ENCODE measurements at places on chromosomes 3 and 15.

GRCh38 chr15:59797756-59798604 lies 108.9 kb upstream of the BNIP2 start:
- DNase-seq = no peak

GRCh38 chr3:80350771-80351170 lies 583.0 kb upstream of the ROBO1 start:
- DNase-seq = no peak

DNA sequence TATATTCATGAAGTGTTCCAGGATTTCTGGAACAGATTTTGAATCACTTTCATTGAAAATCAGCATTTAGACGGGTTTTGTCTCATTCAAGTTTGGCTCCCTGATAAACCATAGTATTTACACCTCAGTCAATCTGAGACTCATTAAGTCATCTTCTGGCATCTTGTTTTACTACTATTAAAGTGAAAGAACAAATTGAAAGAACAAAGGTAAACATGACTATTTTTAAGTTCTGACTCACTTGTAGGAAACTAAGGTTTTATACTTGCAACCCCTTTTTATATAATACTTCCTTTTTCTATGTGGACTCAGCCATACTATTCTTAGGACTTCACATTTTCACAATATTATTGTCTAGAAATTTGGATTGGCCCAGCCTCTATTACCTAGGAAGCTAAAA lies 854.4 kb downstream of the SQOR start:
- no peak for DNase-seq

DNA sequence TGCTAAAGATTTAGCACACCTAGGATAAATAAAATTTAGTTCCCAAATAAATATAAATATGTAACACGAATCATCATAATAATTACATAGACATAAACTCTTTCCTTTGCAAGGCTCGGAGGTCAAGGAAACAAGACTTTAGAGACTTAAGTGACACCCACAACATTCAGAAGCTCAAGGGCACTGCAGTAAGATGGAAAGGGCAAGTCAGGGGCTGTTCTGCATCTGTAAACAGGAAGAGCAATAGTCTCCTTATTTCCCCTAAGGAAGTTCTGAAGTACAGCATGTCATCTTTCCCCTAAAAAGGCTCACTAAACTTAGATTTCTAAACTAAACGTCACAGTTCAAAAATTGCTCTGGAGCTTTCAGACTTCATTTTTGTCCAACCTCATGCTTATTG lies 26.9 kb upstream of the KBTBD8 start:
- no peak for DNase-seq

DNA sequence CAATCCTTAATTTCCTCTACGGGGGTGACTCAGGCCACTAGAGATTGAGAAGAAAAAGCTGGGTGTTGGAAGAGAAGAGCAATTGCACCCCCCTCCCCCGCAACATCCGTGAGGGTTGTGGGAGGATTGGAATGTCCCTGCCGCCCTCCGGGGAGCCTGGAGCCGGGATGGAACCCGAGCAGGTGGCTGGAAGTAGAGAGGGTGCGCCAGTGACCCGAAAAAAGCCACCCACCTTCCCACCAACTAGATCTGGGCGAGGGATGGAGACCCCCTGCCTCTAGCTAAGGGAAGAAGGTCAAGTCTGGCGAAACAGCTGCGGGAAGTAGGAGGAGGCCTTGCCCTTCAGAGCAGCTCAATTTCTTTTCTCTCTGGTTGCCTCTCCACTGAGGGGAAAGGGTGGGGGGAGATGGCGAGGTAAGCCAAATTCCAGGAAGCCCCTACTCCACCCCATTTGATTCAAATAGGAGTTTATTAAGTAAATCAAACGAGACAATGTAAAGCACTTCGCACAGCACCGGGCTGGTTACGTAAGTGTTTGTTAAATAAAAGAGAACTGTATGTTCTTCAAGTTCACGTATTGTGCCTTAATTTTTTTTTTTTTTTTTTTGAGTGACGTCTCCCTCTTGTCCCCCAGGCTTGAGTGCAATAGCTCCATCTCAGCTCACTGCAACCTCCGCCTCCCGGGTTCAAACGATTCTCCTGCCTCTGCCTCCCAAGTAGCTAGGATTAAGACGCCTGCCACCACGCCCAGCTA lies 1.1 kb upstream of the WWTR1 start:
- no peak for DNase-seq

DNA sequence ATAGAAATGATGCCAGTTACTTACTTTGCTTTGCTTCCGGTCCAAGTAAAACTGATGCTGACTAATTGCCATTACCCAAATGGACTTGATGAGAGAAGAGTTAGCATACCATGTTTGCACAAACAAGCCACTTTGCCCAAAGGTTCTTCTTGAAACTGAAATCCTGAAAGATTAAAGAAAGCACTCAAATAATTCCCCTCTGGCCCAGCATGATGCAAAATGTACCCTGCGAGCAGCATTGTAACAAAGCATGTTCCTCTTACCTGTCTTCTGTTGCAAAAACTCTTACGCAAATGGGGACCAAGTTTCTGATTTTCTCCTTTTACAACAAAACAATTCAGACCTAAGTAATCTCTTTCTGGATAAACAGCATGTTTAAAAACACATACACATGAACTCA lies 74.5 kb upstream of the LMOD3 start:
- DNase-seq = no peak

GRCh38 chr3:16052964-16053363 lies 121.5 kb upstream of the GALNT15 start:
- no peak for DNase-seq

- DNase-seq = no peak
These were observed 739.0 kb upstream of the NECTIN3 start for GRCh38 chr3:110332629-110333028.

DNA sequence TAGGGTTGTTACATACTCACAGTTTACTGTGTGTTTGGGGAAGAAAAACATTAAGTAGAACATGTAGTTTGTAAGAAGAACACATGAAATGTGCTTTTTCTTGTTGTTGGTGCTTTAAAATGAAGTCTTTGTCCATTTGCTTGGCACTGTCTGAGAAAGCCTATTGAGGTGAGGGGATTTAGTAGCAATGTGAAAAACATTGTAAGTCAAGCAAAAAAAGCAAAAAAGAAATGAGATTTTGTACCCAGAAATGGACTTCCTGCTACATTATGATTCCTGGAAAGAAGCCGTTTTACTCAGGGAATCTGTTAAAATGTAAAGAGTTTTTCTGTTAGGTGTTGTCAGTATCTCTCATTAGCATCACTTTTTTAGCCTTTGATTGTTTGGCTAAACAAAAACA lies 59.9 kb downstream of the KAT2B start:
- DNase-seq = no peak

DNA sequence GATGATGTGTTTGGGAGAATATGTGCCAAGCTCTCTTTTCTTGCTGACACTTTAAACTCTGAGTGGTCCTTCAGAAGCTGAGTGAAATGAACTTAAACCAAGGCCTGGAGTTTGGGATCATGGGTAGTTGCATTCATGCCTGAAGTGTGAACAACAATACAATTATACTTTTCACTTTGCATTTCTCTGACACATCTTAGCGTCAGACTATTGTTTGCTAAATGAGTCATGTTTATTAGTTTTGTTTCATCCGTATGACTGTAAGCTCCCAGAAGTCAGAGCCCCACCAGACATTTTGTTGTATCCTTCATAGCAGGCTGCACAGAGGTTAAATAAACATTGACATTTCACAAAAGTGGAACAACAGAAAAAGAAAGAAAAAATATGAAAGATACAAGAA lies 542.6 kb downstream of the TUSC7 start:
- DNase-seq = no peak

DNA sequence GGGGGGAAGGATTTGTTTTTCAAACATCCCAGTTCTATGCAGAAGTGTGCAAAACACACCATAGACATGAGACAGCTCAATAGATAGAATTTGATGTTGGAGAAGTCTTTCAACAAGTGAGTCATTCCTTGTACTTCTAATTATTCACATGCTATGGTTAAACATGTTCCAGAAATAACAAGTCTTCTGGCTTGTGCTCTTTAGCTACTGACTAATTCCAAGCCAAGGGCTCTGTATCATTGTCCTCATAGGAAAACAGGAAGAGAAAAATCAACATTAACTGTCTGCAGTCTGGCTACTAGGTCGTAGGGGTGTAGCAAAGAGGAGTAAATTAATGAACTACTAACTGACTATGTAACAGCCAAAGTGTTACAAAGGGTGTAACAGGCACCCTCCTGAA lies 25.8 kb downstream of the LDHAL6B start:
- DNase-seq = no peak

DNA sequence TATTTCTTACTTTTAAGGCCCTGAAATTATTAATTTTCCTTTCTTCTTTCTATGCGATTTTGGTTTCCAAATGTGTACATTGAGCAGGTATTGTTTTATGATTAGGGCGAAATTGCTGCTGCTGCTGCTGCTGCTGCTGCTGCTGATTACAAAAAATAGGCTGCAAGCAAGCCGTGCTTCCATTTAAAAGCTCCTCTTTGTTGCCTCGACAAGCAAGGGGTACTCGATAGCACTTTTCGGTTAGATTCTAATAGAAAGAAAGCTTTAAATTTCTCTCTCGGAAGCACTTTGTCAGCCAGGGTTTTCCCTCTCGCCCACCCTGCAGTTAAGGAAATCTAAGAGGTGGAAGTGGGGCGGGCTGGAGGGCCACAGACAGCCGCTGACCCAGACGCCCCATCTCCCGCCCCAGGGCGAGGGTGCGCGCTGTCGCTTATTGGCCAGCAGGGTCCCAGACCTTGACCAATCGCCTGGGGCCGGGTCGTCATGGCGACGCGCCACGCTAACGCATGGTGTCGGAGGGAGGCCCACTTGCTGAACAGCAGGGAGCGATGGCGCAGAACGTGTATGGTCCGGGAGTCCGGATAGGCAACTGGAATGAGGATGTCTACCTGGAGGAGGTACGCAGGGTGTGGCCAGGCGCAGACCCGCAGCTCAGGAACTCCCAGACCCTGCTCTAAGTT lies at the start of gene CFAP161:
Gene CFAP161, plus strand, starts transcription at position 489 of the 680 bp plus-strand sequence. Its CDS starts 60 bp downstream, at position 549.
- peak; percentile 32 for DNase-seq
